Common myeloid progenitor, CD34-positive (primary cell): ENCODE measurements at places on chromosomes 3 and 15.

- no peak for DNase-seq
Observed at GRCh38 chr3:113981803-113982202, 34.0 kb downstream of the ZDHHC23 start.

DNA sequence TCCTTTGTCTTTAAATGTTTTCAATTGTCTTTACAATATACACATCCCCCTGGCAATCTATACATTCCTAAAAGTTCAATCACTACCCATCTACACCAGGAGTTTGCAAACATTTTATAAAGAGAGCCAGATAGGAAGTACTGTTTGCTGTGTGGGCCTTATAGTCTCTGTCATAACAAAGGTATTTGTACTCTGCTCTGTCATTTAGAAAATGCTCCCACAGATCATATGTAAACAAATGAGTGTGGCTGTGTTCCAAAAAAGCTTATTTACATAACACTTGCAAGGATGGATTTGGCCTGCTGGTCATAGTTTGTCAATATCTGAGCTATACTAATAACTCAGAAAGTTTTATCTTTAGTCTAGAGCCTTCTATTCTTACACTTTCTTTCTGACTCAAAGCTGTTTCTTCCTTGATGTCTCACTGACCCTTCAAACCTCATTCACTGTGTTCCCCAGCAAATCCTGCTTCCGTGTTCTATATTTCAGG lies 511.9 kb downstream of the GBE1 start:
- no peak for DNase-seq

- peak; percentile 26 for DNase-seq
Observed at GRCh38 chr3:124281453-124282316, 289.8 kb upstream of the ROPN1 start.

- no peak for DNase-seq
Observed at GRCh38 chr3:187161556-187161955, 22.3 kb upstream of the RPL39L start.

DNA sequence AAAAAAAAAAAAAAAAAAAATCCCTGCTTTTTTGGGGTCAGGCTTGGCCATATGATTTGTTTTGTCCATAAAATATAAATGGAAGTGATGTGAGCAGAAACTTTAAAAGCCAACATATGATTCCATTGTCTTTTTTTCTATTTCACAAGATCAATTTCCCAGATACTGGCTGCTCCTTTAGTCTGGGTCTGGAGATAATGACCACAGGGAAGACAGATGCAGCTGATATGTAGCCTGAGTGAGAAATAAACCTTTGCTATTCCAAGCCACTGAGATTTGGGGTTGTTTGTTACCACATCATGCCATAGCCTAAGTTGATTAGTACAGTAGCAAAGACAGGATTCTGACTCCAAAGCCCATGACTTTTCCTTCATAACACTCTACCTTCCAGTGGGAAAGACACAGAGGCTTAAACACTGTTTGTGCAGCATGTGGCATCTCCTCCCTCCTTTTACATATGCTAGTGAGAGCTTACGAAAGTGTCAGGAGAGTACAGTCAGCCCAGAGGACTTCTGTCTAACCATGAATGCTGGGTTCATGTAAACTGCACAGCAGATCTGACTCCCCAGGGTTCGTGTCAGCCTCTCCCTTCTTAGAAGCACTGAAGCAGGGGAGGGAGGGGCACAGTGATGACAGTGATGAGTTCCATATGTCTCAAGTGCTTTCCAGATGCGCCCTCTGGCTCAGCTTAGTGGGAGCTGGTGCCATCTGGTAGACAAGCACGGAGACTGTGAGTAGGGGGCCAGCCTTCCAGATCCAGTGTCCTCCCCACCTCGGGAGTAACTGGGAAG lies 36.7 kb upstream of the SLC7A14 start:
- no peak for DNase-seq

- no peak for DNase-seq
Observed at GRCh38 chr3:38644662-38645053, 4.8 kb downstream of the SCN5A start.

DNA sequence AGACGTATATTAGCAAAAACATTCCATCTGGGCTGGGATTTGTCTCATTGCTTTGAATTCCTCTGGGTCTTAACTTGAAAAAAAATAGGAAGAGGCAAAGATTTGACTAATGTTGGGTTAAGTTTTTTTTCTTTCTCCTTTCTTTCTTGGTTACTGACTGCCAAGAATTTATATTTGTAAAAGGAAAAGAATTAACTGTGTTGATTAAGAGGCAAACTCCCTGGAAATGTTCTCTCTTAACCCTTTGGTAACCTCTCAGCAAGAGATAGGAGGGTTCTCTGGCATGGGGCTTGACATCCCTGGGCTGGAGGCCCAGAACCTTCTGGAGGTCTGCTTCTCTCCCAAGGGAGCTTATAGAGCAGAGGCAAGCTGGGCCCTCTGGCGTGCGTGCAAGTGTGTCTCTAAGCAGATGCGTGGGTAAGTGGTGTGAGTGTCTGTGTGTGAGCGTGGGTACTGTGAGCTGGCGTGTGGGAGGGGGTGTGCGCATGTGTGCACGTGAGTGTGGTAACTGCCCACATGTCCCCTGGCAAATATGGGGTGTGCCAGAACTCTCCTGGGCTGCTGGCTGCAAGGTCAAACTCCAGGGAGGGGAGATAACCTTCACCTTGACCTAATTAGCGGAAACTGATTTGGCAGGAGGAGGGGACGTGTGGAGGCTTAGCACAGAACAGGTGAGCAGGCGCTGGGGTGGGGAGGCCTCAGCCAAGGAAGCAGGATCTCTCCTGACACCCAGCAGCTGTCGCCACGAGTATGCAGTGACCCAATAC lies 49.4 kb upstream of the MAGEF1 start:
- DNase-seq, result no peak

DNA sequence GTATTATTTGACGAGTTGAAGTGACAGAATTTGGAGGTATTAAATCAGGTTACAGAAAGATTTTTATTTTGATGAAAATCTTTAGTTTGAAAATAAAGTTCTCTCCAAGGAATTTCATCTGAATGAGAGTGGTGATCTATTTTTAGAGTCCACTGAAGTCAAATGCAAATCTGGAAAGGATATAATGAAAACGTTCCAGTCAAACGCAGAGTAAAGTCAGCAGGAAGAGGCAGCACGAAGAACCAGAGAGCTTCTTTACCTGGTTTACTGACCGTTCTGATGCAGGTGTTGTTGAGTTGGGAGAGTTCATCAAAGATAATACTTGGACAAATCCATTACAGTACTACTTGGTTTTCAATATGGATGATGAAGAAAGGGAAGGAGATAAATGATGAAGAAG lies 8.7 kb downstream of the P2RY14 start:
- no peak for DNase-seq

- no peak for DNase-seq
Observed at GRCh38 chr3:95148107-95148506, 1085.2 kb downstream of the NSUN3 start.

DNA sequence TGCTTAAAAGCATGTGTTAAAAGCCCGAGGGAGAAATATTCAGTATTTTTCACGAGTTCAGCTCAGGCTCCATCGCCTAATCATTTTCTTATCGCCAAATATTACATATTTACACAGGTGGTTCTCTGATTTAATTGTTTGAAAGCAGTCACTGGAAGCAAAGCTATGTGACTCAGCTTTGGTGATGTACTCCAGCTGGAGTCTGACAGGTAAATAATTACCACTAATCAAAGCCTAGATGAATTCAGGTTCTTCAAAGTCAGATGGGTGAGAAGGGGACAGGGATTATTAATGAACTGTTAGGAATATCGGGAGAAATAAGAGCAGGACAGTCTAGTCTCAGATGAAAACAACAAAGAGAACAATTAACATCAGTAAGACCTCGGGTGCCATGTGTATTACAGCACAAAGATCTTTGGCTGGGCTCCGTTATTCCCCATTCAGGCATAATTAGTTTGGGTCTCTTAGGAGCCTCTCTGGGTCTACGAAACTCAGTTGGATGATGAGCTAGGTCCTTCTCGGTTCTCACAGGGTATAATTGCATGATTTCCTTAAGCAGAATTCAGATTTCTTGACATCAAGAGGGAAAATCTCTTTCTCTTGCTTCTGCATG lies 331.7 kb upstream of the ADAMTS9 start:
- no peak for DNase-seq

- DNase-seq, result no peak
Observed at GRCh38 chr15:29952225-29952624, 130.0 kb upstream of the TJP1 start.

DNA sequence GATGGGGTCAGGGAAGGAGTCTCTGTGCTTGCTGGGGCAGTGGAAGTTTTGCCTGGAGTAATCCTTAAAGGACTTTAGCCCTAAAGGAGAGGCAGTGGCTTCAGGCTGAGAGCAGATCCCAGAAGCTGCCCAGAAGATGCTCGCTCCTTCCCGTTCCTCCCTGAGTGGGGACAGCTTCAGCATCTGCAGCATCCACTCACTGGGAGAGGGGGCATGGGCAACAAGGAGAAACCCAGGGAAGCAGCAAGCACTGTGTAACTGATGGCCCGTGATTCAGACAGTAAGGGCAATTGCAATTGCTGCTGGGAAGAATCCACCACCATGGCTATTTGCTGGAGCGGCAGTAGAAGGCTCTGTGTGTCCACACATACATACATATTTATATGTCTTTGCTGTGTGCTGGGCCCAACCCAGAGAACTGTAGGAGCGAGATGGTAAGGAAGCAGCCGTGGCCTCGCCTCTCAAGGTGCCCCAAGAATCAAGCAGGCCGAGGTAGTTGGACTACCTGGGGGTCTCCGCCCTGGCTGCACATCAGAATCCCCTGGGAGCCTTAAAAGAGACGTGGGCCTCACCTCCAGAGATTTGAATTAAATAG lies 5.8 kb upstream of the PAQR5 start:
- DNase-seq, result no peak

GRCh38 chr3:114043205-114043604 lies 13.1 kb downstream of the CCDC191 start:
- no peak for DNase-seq

- DNase-seq, result no peak
Observed at GRCh38 chr15:99427668-99428361, 138.0 kb upstream of the MEF2A start.

DNA sequence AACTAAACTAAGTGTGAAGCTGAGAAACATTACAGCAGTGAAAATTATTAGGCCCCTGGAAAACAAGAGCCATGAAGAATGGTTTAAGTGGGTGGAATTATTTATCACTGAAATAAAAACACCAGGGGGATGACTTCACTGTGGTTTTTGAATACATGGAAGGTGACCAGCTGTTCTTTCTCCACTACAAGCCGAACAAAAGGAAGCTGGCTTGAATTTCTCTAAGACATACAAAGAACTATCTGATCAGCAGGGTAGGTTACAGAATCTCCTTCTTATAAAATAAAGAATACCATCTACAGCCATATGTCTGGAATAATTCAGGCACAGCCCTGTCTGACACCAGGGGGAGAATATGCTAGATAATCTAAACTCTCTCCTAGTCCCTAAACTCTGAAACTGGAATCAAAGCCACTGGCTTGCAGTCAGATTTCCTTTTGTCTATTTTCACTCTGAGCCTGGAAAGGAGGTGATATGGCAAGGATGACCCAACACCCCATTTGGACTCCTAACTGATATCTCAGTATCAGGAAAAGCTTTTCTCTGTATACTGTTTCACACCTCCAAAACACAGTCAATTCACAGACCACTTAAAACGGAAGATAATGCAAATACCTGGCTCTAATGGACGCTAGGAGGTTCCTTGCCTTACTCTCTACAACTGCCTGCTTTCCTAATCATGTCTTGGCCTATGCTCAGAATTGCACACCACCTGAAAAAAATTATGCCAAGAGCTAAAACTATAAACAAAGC lies 31.2 kb downstream of the SPATA12 start:
- no peak for DNase-seq

GRCh38 chr3:178087376-178087775 lies 448.9 kb upstream of the KCNMB2 start:
- no peak for DNase-seq

- DNase-seq, result no peak
Observed at GRCh38 chr3:37819591-37819990, 42.1 kb upstream of the CTDSPL start.

DNA sequence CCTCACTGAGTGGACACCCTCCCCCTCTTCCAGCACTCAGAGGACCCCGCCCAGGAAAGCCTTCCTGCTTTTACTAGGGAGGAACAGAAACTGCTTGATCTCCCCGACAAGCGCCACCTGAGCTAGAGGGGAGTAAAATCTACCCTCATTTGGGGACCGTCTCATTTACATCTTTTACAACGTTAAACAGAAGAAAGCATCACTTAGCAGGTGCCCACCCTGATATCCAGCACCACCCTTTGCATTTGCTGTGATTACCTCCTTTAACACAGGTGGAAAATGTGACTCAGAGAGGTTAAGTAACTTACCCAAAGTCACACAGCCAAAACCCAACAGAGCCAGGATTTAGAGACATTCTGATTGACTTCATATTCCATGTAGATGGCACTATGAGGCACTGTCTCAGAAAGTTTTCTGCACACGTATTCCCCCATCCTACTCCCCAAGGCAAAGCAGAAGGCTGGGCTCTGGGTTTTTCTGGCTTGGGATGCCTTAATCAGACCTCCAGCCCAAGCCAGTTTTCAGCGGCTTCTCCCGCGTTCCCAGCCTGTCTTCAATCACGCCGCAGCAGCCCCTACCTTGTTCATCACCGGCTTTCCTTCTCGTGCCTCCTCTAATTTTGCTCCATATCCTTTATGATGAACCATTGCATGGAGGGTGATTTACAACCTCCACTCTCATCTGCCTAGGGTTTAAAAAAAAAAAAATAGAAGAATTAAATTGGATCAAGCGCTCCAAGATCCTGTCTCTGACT lies 314.6 kb upstream of the PROK2 start:
- no peak for DNase-seq
